ENCODE measurements at places on chromosomes 2 and 18.
A peak's percentile ranks its signal among the peaks of the same experiment; 100 is the strongest.

- DNase-seq, result no peak
Measured at GRCh38 chr2:190136259-190136658, 73.7 kb upstream of the MSTN start.

- no peak for DNase-seq
Measured at GRCh38 chr2:239940861-239941570, 84.1 kb downstream of the NDUFA10 start.

- no peak for DNase-seq
Measured at GRCh38 chr2:109317471-109318095, 188.6 kb downstream of the SH3RF3 start.

DNA sequence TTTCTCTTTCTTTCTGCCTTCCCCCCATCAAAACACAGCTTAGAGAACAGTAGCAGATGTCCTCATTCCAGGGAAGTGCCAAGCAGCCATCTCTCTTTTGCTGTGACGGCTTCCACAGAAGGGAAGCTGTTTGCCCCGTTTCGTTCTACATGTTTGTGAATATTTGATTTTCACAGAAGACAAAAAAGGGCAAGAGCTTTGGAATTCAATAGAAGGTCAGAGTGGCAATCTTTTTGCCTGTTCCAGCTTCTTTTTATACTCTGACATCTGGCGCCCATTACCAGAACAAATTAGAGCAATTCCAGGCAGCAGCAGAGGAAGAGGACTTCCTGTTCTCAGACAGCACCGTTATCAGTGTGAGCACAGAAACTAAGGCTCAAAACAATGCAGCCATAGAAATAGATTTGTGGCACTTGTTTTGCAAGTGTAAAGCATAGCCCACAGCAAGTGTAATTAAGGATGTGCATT, 79.0 kb upstream of the CDH19 start:
- no peak for DNase-seq

- DNase-seq, result no peak
Measured at GRCh38 chr18:67362906-67363305, 153.6 kb downstream of the DSEL start.

- no peak for DNase-seq
Measured at GRCh38 chr18:21949326-21950015, 208.9 kb downstream of the MIB1 start.

- no peak for DNase-seq
Measured at GRCh38 chr2:177639262-177639914, 246.8 kb downstream of the AGPS start.

GRCh38 chr2:103664690-103665089, 902.9 kb downstream of the TMEM182 start:
- no peak for DNase-seq

- no peak for DNase-seq
Measured at GRCh38 chr18:8046441-8046840, 479.3 kb downstream of the PTPRM start.

GRCh38 chr18:63150942-63151421, 168.6 kb downstream of the BCL2 start:
- DNase-seq, result no peak

DNA sequence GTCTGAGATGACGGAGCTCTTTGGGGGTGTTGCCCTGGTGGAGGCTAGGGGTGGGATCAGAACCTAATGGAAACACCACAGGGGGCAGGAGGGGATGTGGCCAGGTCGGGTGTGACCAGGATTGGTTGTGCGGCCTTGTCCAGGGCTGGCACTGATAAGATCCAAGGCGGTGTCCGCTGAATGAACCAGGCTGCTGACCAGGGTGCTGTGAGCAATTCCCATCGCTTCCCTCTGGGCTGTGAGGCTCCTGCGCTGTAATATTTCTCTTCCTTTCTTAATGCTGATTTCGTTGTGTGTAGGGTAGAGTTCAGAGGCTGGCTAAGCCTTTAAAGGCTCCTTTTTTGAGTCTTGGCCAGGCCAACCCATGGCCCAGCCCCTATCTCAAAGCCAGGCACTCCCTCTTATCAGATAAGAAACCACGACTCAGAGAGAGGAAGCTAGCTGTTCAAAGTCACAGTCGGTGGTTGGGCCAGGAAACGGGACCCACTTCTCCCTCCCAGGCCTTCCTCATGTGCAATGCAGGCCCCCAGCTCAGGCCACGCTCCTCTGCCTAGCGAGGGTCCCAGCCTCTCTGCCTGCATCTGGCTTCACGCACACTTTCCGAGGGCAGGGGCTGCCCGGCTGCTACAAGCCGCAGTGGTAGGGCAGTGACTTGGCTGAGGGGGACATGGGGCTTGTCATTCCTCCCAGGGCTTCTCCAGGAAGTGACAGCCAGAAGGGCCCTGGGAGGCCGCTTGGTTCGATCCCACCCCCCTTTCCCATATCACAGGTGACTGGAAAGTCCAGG, 26.0 kb upstream of the FOSL2 start:
- peak; percentile 96 for DNase-seq

DNA sequence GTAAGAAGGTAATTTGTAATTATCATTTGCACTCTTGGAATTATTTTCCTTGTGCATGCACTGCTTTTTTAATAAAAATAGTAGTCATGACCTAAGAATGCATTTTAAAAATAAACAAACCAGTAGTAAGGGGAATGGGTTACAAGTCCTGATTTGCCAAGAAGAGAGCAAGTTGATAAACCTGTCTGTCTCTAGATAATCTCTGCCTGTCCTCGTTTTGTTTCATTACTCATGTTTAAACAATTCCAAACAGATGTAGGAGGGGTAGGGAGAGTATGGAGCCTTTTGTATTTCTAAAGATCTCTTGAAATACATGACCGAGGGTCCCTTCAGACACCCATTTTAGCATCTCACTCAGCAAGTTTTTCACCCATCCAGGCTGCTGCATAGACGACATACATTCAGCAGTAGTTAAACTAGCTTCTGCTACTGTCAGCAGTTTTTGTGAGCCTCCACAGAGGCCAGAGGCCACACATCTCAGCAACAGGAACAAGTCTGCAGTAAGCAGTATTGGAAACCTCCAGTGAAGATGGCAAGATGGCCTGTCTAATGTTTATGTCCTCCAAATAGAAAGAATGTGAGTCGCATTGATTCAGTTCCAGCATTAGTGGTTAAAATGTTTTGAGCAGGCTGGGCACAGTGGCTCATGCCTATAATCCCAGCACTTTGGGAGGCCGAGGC, 2.3 kb upstream of the EXOC6B start:
- DNase-seq, result no peak

DNA sequence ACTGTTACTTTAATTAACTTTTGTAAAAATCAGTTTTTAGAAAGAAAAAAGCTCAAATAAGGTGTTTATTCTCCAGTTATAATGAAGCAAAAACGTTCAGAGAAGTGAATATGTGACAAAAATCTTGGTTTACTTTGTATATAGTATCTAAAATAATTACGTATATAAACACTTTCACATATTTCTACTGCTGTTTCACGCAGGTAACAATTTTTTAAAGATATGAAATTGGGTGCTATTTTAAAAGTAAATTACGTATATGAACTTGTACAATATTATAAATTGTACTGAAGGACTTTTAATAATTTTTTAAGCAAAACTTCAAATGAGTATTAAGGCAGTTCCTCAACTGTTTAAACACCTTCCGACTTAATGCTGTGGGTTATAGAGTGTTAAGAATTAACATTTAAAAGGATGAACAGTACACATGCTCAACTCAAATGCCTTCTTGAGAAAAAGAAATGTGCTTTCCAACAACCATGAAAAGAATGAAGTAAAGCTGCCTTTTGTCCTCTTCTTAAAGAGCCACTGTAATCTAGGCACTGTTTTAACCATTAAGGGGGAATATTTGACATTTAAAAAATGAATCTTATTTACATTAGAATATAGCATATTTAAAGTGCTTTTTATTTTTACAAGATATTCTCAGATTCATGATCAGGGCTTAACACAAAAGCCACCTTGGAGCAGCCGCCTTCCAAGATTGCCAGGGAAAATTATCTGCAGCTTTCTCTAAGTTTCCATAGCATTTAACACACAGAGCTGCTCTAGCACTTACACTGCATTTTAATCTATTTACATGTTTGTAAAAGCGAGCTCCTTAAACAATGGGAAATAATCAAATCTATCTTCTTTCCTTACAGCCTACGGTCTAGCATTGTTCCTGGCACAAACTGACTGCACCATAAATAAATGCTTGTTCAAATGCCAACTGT, 56.5 kb upstream of the CDKL4 start:
- DNase-seq, result no peak

DNA sequence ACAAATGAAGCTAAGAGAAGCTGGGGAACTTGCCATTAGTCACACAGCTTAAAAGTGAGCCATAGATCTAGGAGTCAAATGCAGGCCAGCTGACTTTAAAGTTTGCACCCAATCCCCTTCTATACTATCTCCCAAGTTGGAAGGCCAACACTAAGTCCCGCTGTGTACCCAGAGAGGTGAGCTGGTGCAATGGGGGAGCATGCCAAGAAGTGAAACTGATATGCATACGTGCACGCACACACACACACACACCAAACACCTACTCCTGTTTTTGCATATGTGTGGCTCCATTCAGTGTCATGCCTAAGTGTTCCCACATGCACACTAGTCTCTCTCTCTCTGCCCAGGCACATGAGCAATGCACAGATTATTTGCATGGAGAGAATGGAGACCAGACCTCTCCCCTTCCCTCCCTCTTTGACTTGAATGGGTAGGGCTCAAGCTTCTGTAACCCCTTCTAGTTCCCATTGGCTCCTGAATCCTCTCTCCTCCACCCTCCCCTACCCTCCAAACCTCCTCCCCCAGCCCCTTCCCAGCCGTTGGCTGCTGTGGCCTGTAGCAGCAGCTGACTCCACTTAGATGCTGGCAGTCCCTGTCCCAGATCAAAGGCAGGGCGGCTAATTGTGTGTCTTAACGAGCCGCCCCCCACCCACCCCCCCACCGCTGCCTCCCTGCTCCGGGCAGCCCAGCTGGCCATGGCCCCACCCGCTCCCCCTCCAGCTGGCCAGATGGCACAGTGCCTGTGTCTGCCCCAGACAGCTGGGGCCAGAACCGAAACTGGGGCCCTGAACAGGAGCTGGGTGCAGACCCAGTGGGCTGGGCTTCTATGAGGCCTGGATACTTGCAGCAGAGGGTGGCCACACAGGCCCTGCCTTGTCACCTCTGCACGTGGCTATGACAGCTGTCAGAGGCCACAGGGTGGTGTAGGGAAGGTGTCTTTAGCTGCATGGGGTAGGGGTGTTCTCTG, 5.6 kb downstream of the WNT10A start:
- DNase-seq, result no peak

DNA sequence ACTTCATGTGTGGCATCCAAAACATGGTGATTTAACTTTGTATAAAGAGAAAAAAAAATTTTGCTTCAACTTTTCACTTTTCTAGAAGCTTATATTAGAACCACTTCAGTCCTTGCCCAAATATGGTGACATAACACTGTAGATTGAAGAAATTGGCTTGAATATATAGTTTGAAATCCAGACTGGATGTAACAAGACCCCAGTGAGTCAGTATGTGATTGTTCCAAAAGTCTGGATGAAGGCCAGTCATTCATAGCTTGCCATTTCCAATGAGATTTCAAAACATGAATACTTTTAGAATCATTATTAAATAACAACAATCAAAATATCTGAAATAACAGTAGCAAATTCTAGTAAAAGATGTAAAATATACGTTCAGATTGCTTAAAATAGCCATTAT, 104.8 kb upstream of the FN1 start:
- no peak for DNase-seq

DNA sequence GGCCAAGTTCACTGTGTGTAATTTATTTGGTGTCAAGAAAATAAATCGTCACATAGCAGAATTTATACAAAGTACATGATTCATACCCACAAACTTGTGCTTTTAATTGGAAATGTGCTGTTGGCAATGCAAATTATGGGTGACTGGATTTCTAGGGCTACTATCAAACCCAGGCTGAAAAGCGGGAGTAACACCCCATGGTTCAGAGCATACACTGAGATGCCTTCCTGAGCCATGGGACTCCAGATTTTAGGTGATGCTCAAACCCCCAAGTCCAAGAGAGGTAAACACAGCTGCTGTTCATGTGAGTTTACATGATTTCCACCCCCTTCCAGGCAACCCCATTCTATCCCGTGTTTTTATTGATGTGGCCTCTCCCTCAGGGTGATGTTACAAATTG, 565.9 kb upstream of the ID2 start:
- DNase-seq, result no peak

- DNase-seq, result no peak
Measured at GRCh38 chr18:64614446-64614845, 465.6 kb upstream of the LINC00305 start.

DNA sequence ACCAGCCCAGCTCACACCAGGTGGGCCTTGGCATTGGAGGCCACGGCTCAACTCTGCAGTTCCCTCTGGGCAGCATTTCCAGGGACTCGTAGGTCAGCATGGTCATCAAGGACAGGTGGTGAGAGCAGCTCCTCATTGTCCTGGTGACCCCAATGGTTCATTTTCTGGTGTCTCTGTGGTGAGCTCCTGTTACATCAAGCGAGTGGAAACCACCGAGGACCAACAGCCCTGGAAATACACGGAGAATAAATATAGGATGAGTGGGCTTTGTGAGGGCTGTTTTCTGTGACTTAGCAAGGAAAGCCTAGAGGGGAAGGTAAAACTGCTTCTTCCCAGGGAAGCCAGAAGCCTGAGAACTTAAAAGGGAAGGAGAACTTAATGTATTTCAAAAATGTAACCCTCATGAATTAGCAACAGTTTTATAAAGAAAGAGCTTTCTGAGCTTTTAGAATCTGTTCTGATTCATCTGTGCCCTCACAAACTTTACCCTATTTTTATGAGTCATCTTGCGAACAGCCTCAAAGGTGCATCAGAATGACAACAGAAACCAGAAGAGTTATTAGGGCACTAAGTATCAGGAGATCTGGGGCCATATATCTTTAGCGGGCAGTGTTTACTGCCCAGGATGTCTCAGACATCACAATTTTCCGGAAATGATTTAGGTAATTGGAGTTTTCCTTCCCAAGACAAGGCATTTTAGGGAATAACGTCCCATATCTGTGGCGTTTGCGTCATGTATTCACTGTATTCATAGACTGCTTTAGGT, 18.7 kb downstream of the C2orf92 start:
- no peak for DNase-seq

GRCh38 chr2:12773586-12774394, 57.1 kb downstream of the TRIB2 start:
- no peak for DNase-seq

GRCh38 chr18:48099481-48100164, 169.2 kb upstream of the SMAD2 start:
- no peak for DNase-seq

DNA sequence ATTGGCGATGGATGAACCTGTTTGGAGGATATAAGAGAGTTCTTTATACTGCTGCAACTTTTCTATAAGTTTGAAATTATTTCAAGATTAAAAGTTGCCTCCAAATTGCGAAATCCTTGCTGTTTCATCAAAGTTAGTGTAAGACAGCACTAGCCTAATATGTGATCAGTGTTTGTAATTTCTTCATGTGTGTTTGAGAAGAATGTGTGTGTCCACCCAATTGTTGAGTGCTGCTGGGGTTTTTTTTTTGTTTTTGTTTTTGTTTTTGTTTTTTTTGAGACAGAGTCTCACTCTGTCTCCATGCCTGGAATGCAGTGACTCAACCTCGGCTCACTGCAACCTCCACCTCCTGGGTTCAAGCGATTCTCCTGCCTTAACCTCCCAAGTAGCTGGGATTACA, 33.4 kb downstream of the CDK15 start:
- DNase-seq, result no peak

Data from GDM1 (cell line).